ENCODE measurements at places on chromosomes 6 and 20.

- no peak for DNase-seq
Measured at GRCh38 chr6:52632011-52632410, 38.9 kb upstream of the TMEM14A start.

GRCh38 chr6:41712651-41713103 is 22.7 kb downstream of the TFEB start:
- peak; percentile 47 for DNase-seq

GRCh38 chr20:53748176-53748575 is 154.5 kb upstream of the ZNF217 start:
- no peak for DNase-seq

DNA sequence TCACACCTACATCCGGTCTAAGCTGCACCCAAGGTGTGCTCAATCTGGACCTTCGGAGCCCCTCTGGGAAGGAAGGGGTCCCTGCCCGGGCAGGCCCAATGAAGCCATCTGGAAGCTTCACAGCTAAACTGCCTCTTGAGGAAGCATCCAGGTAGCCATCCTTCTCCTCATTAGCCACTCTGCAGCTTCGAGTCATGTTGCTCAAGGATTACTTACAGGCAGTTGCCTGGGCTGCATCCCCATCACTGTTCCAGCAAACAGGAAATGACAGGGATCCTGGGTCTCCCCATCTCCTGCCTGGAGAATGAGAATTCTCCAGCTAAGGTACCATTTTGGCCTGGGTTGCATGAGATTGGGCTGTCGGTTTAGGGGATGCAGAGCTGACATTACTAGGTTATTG is 91.7 kb downstream of the ERMARD start:
- DNase-seq: no peak

DNA sequence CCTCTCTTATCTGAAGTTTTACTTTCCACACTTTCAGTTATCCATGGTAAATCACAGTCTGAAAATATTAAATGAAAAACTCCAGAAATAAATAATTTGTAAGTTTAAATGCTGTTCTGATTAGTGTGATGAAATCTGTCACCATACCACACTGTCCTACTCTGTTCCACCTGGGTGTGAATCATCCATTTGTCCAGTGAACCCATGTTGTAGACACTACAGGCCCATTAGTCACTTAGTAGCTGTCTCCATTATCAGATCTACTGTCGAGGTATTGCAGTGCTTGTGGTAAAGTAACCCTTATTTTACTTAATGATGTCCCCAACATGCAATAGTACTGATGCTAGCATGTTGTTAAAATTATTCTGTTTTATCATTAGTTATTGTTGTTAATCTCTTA is 29.2 kb upstream of the MMS22L start:
- no peak for DNase-seq

Measured in myocyte (in vitro differentiated cells).